ENCODE measurements at places on chromosomes 3 and 15. TPM values are rescaled to one million over a fixed set of nuclear protein-coding genes. Genes with fewer than 3 reads are reported as not detected.

The DAZL gene
- total RNA-seq = not detected

The CCDC54 gene
- not detected for total RNA-seq

The CGNL1 gene
- total RNA-seq = 4.7 TPM

The SELENOK gene
- 28.2 TPM for total RNA-seq

The TNNC1 gene
- 1.7 TPM for total RNA-seq

The KBTBD12 gene
- under 0.01 TPM for total RNA-seq

The CP gene
- 105 TPM for total RNA-seq

The SLCO3A1 gene
- 10.7 TPM for total RNA-seq

The CTXN2 gene
- not detected for total RNA-seq

Measured in articular chondrocyte of knee joint (primary cell).